ENCODE measurements at places on chromosomes 4 and X.

DNA sequence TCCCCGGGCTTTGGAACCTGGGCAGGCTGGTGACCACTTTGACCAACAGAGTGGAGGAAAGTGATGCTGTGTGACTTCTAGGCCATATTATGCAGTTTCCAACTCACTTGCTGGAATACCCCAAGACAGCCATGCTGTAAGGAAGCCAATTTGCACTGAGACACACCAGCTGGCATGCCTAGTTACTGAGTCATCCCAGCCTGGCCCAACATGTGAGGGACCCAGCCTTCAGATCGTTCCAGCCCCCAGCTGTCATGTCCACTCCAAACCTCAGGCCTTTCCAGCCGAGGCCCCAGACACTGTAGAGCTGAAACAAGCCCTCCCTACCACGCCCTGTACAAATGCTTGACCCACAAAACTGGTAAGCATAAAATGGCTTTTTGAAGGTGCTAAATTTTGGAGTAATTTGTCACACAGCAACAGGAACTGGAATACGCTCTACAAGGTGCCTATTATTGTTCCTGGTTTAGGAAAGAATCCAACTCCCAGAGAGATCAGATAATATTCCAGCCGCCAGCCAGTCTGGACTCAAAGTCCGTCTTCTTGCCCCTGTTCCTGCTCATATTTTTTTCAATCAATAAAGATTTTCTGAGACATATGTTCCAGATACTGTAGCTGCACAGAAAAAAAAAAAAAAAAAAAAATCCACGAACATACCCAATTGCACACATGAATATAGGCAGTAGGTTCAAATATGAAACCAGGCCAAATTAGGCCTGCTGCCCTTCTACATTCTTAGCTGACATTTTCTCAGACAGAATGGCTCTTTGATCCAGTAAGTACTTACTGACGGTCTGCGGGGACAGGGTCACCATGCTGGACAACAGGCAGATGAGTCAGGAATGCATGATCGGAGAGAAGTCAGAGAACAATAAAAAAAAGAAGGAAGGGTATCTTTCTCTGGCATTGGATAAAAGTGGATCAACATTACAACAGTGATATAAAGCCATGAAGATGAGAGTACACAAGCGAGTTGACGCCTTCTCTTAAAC lies 35.1 kb downstream of the SH3KBP1 start:
- peak; percentile 50 for DNase-seq

GRCh38 chr4:1746919-1747602 lies 25.7 kb downstream of the TACC3 start:
- no peak for DNase-seq

- DNase-seq, result no peak
Observed at GRCh38 chr4:133062851-133063250, 86.2 kb upstream of the PCDH10 start.

- DNase-seq, result no peak
Observed at GRCh38 chr4:134762053-134762452, 560.5 kb upstream of the PABPC4L start.

GRCh38 chr4:10030972-10031667 lies 9.8 kb upstream of the SLC2A9 start:
- no peak for DNase-seq

GRCh38 chrX:116198810-116199209 lies 28.3 kb downstream of the AGTR2 start:
- DNase-seq, result no peak

- DNase-seq, result no peak
Observed at GRCh38 chr4:15936495-15936894, 2.0 kb downstream of the FGFBP1 start.
